ENCODE measurements at places on chromosomes 5 and 9.

GRCh38 chr9:124284237-124284831 is 26.6 kb downstream of the NEK6 start:
- DNase-seq = no peak

DNA sequence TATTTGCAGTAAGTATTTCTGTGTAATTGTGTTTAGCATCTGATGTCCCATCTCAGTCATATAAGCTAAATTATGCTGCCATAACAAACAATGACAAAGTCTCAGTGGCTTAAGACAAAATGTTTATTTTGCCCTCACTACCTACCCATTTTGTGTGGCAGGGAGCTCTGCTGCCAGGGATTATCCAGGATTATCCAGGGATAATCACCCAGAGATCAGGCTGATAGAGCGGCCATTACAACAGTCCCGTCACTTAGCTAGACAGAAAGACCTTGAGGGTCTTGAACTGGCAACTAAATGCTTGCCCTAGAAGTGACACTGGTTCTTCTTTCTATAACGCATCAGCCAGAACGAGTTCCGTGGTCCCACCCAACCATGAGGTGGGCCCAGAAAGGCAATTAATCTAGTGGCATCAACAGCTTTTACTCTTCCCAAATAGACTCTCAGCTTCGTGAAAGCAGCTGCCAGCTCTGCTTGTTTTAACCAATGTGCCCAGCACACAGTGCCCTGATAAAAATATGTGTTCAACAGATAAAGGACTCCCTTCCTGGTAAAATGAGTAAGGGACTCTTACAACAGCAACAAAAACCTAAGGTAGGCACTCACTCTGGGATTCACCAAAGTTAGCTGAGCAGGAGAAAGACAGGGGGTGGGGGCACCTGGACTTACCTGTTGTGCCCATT is 22.8 kb downstream of the CCDC69 start:
- DNase-seq = no peak

DNA sequence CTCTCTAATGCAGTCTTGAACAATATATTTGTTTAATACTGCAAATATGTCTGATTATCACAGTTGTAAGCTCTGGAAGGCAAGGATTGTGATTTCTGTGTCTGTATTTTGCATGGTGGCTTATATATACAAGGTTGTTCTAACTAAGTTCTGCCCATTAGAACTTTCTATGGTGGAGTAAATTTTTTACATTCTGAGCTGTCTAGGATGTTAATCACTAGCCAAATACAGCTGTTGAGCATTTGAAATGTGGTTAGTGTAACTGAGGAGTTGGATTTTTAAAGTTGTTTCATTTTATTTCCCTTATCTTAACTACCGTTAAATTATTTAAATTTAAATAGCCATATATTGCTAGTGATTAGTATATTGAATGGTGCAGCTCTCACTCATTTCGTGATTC is 64.3 kb upstream of the DMRTA1 start:
- no peak for DNase-seq

DNA sequence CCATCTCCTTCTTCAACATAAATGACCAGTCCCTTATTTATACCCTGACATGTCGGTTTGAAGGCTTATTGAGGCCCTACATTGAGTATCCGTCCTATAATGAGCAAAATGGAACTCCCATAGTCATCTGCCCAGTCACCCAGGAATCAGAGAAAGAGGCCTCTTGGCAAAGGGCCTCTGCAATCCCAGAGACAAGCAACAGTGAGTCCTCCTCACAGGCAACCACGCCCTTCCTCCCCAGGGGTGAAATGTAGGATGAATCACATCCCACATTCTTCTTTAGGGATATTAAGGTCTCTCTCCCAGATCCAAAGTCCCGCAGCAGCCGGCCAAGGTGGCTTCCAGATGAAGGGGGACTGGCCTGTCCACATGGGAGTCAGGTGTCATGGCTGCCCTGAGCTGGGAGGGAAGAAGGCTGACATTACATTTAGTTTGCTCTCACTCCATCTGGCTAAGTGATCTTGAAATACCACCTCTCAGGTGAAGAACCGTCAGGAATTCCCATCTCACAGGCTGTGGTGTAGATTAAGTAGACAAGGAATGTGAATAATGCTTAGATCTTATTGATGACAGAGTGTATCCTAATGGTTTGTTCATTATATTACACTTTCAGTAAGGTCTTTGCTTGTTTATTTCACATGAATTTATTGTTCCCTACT is 38.2 kb upstream of the BTNL3 start:
- no peak for DNase-seq

DNA sequence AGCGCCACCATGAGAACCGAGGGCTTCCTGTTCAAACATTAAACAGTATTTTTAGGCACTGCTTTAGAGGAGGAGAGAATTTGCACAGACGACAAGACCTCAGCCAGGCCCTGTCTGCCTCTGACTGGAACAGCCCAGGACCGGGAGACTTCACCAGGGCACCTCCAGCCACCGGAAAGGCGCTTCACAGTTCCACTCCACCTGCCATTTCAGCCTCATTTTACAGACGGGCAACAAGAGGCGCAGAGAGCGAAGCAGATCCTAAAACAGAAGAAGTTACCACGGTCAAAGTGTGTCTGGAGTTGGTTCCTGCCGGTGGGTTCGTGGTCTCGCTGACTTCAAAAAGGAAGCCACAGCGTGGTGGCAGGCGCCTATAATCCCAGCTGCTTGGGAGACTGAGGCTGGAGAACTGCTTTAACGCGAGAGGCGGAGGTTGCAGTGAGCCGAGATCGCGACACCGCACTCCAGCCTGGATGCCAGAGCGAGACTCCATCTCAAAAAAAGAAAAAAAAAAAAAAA is 28.4 kb downstream of the COL23A1 start:
- DNase-seq = no peak

- DNase-seq = no peak
These were observed 13.1 kb downstream of the PALM2AKAP2 start for GRCh38 chr9:109792951-109793546.

DNA sequence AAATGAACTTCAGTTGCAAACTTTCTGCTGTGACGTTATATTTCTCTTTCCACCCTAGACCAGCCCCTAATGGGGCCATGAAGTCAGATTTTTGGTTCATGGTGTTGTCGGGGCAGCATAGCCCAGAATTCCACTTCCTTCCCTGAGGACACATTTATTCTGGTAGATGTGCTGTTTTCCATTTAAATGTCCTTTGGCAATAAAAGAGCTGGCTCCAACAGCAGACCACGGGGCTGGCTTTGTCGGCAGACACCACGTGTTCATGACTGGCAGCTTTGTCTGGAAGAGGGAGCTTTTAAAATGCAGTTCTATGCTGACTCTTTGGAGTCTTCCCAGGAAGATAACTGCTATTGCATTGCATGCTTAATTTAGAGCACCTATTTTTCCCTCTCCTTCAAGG is 17.6 kb upstream of the LCP2 start:
- DNase-seq = no peak

DNA sequence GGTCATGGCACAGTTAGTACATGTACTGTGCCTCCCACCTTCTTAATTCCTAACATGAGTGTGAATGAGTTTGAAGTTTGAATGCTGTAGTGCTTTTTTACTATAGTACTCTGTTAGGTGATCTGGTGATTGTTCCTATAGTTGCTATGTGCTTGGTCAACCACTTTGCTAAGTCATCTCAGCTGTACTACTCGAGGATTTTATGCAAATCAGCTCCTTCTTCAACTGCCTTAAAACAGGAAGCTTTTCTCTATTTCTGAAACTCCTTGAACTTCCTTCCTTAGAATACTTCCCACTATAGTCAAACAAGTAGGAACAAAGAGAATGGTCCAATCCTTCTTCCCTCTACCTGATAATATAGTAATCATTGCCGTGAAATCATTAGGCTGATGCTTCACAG is 219.6 kb downstream of the CTNND2 start:
- DNase-seq = no peak

DNA sequence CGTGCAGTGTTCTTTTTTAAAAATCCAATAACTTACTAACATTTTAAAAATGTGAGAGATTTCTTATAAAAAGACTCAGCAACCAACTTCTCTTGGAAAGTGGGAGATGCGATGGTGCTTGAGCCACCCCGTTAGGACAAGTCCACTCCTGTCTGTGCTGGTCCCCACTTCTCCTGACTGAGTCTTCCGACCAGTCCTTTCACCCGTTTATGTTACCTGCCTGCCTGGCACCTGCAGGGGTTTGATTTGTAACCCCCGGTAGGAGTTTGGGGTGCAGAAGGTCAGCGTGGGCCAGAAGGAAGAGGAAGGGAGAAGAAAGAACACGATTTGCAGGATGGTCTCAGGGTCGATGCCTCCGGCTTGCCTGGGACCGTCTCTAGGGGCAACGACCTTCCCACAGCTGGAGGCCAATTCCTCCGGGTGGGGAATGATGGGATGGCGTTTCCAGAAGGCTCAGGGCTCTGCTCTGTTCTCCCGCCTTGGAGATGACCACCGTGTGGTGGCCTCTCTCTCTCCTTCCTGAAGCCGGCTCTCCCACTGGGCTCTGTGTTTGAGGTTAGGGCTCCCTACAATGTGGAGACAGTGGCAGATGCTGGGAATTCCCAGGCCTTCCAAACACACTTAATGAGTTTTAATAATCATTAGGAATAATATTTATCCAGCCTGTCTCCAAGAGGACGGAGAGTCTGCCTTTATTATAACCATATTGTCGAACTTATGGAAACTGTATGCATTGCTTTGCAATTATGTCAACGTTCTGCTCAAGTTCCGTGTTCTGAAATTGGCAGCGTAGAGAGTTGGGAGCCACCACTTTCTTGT is 14.8 kb downstream of the COL27A1 start:
- DNase-seq = no peak

DNA sequence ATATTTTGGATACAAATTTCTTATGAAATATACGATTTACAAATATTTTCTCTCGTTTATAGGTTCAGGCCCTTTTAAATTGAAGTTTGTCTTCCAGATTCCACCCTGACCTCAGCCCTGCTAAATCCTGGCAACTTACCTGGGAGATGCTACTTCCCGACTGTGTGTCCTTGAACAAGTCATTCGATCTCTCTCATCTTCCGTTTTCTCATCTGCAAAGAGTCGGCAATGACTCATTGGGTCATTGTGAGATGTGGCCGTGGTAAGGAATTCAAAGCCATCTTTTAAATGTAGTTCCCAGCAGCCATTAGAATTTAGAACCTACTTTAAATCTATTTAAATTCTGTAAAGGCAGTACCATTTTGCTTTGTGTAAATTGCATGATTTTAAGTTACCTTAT is 72.5 kb downstream of the LHX2 start:
- no peak for DNase-seq

DNA sequence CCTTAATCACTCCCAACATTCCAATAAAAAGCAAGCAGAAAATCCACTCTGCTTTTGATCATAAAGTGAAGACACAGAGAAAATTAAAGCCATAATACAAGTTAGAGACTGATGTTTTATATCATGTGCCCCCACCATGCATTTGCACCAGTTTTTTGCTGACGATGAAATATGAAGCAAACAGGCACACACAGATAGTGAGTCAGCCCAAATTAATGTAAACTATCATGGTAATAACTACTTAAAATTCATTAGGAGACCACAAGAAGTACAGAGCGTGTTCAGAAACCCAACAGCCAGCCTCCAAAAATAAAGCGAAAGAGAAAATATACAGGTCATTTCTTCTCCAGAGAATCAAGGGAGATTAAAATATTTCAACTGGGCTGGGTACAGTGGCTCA is 46.4 kb upstream of the KDM4C start:
- DNase-seq = no peak

GRCh38 chr9:136137321-136138265 is 18.9 kb upstream of the TMEM250 start:
- no peak for DNase-seq

DNA sequence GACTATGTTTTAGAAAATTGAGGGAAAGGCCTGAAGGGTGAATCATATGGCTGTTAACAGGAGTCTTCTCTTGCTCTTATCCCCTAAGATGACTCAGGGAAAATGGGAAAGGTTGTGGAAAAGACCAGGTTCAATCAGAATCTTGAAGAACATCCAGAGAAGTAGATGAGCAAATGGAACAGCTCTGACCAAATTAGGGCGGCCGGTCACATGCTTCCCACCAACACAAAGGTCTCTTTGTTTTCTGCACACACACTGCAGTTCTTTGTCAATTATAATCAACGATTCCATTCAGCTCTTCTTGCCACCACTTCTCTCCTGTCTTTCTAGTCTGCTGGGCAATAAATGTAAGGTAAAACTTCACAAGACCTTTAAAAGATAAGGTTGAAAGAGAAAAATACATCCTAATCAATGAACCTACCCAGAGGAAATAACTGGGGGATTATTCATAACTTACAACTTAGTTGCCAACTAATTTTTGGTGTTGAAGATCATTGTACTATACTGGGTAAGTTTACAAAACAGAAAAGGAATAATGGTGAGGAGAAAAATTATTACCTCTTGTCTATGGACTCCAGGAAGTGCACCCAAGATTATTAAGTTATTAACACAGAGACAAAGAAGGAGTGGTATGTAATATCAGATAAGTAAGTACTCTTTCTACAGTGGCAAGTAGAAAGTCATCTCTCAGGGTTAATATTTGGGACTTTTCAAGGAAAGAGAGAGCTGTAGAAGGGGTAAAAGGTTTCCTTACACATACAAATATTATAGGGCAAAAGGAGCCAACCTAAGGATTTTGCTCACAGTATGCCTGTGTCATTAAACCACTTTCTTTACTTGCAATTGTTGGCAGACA is 441.9 kb upstream of the PIK3R1 start:
- DNase-seq = no peak

- no peak for DNase-seq
These were observed 19.7 kb downstream of the RIOK2 start for GRCh38 chr5:97163360-97163764.

DNA sequence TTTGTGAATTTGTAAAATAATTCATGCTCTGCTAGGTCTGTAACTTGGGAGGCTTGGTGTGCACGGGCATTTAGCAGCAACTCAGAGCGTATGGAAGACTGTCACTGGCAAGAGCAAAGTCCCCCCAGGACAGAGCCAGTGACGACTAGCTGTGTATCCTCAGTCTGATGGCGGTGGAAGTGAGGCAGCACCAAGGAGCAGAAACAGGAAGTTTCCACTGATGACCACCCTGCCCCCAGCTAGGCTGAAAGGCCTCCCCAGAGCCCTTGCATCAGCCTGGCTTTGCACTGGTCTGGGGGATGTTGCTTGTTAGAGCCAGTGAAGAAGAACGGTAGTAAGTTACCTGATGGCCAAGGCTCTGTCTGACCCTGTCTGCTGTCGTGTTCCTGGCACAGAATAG is 66.8 kb upstream of the ABL1 start:
- no peak for DNase-seq
